ENCODE measurements at places on chromosomes 16 and 17.

DNA sequence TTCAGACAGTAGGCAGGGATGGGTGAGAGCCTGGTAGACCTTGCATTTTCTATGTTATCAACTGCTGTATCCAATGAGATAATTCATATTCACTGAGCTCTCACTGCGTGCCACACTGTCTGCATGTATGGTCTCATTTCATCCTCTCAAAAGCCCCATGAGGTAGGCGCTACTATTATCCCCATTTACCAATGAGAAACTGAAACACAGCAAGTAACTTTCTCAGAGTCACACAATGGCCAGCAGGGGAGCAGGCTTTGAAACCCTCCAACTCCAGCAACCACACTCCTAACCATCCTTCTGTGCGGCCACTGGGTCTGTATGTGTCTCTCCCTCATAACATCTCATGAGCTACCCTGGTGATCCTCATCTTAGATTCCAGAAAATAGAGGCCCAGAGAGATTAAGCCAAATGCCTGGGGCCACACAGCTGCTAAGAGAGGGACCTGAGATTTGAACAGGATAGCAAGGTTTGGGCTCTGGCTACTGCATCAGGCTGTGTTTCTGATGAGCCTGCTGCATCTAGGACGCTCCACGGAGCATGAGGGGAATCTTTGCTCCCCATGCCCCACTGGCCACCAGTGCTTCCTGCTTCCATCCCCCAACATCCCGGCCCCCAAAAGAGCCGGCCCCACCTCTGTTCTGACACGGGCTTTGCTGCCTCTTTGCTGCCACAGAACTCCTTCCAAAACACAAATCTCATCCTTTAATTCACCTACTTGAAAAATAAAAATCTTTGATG, 3.2 kb downstream of the CCR7 start:
- DNase-seq: peak; percentile 52

- DNase-seq: no peak
Measured at GRCh38 chr16:60648290-60648689, 1387.9 kb downstream of the CDH8 start.

- no peak for DNase-seq
Measured at GRCh38 chr17:75191584-75191983, 8.8 kb upstream of the SUMO2 start.

DNA sequence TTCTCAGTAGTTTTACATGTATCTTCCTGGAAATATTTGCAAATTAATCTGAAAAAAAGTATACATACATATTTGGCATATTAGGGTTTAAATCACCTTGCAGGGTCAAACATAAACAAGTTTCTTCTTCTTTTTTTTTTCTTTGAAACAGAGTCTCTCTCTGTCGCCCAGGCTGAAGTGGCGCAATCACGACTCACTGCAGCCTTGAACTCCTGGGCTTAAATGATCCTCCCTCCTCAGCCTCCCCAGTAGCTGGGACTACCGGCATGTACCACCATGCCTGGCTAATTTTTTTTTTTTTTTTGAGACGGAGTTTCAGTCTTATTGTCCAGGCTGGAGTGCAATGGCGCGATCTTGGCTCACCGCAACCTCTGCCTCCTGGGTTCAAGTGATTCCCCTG, 12.6 kb upstream of the FUS start:
- DNase-seq: no peak

GRCh38 chr17:31493656-31494155, 102.2 kb downstream of the RAB11FIP4 start:
- no peak for DNase-seq

DNA sequence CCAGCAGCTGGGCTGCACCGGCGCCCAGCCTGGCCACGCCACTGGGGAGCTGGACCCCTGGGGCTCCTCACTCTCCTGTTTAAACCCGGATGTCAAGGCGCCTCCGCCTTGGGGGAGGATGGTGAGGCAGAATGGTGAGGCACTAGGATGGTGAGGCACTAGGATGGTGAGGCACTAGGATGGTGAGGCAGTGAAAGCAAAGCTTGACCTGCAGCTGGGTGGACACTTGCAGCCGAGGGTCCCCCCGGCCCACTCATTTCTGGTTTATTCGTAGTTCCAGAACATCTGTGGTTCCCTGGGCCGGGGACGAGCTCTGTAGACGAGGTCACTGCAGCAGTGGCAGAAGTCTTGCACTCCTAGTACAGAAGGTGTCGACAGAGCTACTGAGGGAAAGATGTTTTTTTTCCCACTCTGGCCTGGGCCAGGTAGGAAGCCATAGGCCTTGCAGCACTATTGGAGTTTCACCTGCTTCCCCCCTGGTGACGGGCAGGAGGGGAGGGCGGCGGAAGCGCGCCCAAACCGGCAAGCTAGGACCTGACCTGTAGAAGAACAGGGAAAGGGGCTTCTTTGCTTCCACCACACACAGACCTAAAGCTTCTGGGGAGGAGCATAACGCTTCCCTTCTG, 1.1 kb upstream of the HNF1B start:
- DNase-seq: no peak

DNA sequence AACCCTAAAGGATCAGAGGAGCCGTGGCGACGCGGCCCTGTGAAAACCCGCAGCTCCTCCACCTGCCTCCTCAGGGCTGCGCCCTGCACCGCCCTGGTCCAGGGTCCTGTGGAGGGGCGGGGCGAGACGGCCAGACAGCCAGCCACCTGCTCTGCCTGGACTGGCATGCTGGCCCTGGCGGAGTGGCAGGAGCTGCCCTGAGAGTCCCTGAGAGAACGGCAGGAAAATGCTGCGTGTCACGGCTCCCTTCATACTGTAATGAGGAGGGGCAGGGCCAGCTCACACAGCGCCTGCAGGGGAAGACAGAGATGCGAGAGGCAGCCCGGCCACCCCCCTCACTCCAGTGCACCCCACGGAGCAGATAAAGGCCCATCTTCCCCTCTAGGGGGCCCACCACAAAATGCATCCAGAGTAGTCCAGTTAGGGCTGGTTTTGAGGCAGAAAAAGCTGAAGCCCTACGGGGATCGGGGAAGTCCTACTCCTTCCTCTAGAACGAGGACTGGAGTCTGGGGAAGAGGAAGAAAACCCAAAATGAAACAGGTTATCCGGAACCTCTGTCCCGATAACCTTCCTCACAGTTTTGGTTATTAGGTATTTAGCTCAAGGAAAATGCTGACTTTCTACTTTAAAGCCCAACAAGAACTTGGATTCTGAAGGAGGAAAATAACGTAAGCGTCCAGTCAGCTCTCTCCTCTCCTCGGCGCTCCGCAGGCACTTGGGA, 97.6 kb upstream of the DNAH17 start:
- no peak for DNase-seq

DNA sequence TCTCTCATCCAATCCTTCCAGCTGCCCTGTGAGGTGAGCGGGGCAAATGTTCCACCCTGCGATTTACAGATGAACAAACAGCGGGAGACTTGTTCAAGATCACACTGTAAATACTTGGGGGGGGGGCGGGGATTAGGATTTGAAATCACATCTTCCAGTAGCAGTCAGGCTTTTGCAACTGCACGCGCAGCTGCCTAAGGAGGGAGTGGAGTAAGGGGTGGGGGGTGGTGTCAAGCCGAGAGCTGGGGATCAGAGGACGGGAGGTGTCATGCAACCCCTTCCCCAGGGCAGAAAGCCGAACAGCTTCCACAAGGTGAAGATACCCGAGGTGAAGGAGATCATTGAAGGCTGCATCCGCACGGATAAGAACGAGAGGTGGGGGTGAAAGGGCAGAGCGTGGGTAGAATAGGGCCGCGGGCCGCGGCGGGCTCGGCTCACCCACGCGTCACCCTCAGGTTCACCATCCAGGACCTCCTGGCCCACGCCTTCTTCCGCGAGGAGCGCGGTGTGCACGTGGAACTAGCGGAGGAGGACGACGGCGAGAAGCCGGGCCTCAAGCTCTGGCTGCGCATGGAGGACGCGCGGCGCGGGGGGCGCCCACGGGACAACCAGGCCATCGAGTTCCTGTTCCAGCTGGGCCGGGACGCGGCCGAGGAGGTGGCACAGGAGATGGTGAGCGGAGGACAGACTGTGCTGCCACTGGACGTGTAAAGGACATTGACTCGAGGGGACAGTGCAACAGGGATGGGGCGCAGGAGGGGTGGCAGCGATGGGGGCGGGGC, 4.6 kb downstream of the WNK4 start:
- no peak for DNase-seq

DNA sequence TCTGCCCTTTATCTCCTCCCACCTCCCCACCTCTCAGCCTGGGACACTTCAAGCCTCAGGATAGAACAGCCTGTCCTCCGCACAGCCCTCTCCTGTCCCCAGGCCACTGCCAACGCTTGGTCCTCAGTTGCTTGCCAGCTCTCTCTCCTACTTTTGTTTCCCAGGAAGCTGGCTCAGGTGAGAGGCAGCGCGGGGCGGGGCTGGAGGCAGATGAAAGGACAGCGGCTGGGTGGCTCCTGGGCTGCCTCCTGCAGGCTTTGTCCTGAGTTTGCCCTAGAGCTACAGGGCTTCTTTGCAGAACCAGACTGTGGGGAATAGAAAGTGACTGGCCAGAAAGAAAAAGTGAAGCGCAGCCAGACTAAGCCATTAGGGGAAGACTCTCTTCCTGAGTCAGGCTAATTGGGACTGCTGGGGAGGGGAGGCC, 48.2 kb upstream of the CDC42EP4 start:
- DNase-seq: no peak

DNA sequence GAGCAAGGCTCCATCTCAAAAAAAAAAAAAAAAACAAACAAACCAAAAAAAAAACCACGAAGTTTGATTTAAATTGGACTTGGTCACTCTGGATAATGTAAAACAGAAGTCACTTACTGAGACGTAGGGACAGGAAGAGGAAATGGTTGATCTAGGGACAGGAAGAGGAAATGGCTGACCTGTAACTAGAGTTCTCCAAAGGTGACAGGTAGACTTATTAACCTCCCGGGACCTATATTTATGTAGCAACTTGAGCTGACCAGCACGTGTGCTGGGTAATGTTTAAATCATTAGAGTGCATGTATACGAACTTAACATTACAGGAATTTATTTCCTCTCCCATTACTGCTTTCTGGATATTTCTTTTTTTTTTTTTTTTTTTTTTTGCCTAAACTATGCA, 81.5 kb upstream of the DHX40 start:
- DNase-seq: no peak

DNA sequence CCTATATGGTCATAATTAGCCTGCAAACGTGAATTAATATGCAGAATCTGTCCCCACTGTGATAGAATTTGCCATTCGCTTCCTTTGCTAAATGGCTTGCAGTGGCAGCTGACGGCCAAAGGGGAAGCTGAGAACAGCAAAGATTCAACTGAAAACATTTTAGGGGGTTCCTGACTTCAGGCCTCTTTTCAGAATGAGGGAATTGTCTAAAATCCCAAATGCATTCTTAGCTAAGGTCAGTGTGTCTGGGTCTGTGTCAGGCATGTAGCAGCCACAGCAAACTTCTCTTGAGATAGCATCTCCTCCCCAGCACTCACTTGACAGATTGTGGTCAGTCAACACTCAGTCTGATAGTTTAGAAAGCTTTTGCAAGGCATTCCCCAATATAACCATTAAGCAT, 701.1 kb downstream of the WWOX start:
- no peak for DNase-seq

DNA sequence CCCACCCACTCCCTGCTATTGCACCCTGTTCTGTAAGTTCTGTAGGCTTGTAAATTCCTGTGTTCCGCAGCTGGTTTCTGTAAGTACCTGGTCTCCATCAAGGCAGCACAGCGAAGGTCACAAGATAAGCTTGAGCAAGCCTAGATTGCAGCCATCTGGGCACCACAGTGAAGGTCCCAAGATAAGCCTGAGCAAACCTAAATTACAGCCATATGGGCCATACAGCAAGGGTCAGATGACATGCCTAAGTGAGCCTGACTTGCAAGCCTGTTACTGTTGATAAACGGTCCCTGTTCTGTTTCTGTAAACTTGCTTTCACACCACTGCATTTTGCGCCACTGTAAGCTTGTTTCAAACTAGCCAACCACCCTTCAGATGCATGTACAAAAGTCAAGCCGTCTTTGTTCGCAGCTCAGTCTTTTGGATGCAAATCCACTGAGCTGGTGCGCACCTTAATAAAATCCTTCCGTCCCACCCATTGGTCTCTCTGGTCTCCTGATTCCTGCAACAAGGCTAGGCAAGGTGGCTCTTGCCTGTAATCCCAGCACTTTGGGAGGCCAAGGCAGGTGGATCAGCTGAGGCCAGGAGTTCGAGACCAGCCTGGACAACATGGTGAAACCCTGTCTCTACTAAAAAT, 42.6 kb upstream of the ATF7IP2 start:
- no peak for DNase-seq

GRCh38 chr17:7859028-7859427, 1.2 kb downstream of the CYB5D1 start:
- no peak for DNase-seq

DNA sequence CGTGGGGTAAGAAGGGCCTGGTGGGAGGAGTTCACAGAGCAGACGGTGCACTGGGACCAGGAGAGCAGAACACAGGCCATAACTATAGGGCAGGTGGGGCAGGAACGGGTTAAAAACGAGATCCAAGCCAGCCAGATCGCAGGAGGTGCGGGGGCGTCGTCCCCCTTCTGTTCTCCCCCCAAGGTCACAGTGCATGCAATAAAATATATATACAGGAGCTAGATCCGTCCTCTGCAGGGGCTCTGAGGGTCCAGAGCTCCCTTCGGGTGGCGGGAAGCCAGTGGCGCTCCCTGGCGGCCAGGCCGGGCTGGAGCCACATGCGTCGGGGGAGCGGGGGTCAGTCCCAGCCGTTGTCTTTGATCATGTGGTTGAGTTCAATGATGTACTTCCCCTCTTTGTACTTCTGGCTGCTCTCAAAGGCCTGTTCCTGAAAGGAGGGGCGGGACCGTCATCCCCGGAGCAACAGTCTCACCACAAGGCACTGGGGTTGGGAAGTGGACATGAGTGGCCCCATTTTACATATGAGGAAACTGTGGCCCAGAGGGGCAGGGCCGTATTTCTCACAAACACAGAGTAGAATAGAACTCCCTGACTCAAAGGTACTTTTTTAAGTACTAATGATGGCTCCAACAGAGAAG, 768 bp upstream of the TBX6 start:
- peak; percentile 49 for DNase-seq

DNA sequence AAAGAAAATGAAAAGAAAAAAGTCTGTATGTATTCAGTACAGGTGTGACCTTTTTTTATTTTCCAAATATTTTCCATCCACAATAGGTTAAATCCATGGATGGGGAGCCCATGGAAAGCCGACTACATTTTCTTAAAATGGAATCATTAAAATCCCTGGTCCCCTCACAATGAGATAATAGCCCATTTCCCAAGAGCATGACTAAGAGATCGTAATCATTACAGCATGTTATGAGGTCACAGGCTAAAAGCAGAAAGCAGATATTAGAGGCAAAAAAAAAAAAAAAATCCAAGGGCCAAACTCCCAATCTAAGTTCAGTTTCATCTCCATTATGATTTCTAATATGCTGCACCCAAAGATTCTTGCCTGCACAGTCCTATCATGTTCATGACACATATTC, 44.7 kb downstream of the CYTH1 start:
- no peak for DNase-seq

DNA sequence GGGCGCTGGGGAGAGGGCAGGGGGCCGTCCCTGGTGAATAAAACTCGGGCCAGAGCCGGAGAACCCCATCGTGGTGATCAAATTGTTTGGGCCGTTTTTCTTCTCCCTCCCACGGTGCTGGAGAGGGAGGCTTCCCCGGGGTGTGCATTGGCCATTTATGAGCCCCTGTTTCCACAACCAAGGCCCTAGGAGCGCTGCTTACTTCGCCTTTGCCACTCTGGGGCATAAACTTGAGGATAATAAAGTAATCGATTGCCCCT, 544 bp downstream of the CCP110 start:
- DNase-seq: no peak

- DNase-seq: no peak
Measured at GRCh38 chr17:78974635-78975591, 4.8 kb downstream of the LGALS3BP start.

- DNase-seq: no peak
Measured at GRCh38 chr17:45756266-45756991, 27.7 kb upstream of the CRHR1 start.

- no peak for DNase-seq
Measured at GRCh38 chr16:89476811-89477261, 13.5 kb downstream of the ANKRD11 start.
